Gastrocnemius medialis (tissue), 4 donors: ENCODE measurements at places on chromosomes 1 and 21. TPM values are rescaled to one million over a fixed set of nuclear protein-coding genes. Genes with fewer than 3 reads are reported as not detected.

RIPK4 gene
- not detected for total RNA-seq

NEK2 gene
- not detected for total RNA-seq

PAQR6 gene
- not detected for total RNA-seq

SEC16B gene
- total RNA-seq = 0.47 TPM

CD5L gene
- not detected for total RNA-seq

KIFAP3 gene
- 15.5 TPM for total RNA-seq

EPHB2 gene
- 0.07 TPM for total RNA-seq

DNA sequence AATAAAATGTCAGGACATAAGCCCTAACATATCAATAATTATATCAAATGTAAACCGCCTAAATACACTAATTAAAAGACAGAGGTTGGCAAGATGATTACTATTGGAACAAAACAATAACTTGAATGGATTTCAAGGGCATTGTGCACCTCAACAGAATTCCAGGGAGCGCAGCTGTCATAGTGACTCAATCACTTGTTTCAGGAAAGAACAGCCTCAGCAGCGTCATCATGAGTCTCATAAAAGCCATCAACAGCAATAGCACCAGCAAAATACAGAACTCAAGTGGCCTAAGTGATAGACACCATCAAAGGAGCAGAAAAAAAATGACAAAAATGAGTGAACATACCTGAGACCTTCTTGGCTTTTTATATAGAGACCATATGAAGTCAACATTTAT, 632.7 kb upstream of the NR5A2 start:
- no peaks in the 10 kb centered on the region for H3K36me3 ChIP-seq
- H3K27me3 ChIP-seq = no peaks in the 10 kb centered on the region
- no peak overlapping the region for H3K4me3 ChIP-seq
- DNase-seq = no peak
- no peaks in the 10 kb centered on the region for H3K4me1 ChIP-seq
- H3K27ac ChIP-seq = no peak overlapping the region

DNA sequence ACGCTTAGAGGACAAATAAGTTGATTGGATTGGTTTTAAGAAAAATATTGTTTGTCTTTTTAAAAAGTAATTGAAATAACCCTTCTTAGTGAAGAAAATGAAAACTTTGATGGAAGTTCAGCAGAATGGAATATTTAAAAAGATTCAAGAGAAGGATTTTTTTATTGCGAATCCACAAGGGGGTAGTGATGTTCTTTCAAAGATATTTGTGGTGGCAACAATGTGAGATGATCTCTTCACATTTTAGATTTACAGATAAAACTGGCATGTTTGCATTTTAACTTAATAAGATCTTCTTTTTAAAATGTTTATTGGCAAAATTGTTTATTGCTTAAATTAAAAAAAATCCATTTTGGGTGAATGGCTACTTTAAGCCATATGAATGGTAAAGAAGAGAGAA, 8.9 kb downstream of the CAMTA1 start:
- no peaks in the 10 kb centered on the region for H3K27me3 ChIP-seq
- no peaks in the 10 kb centered on the region for H3K36me3 ChIP-seq
- H3K4me3 ChIP-seq = no peak overlapping the region
- no peak for DNase-seq
- H3K4me1 ChIP-seq = peaks cover 43% of the 10 kb centered on the region

GRCh38 chr1:81149649-81150325, 650.9 kb upstream of the ADGRL2 start:
- no peaks in the 10 kb centered on the region for H3K36me3 ChIP-seq
- no peak overlapping the region for H3K4me3 ChIP-seq
- DNase-seq = no peak
- no peaks in the 10 kb centered on the region for H3K4me1 ChIP-seq
- no peak overlapping the region for H3K27ac ChIP-seq

GRCh38 chr1:108670131-108670773, 9.4 kb upstream of the HENMT1 start:
- no peaks in the 10 kb centered on the region for H3K4me1 ChIP-seq
- no peaks in the 10 kb centered on the region for H3K36me3 ChIP-seq
- no peak overlapping the region for H3K27ac ChIP-seq
- H3K27me3 ChIP-seq = no peaks in the 10 kb centered on the region
- no peak overlapping the region for H3K4me3 ChIP-seq
- no peak for DNase-seq

DNA sequence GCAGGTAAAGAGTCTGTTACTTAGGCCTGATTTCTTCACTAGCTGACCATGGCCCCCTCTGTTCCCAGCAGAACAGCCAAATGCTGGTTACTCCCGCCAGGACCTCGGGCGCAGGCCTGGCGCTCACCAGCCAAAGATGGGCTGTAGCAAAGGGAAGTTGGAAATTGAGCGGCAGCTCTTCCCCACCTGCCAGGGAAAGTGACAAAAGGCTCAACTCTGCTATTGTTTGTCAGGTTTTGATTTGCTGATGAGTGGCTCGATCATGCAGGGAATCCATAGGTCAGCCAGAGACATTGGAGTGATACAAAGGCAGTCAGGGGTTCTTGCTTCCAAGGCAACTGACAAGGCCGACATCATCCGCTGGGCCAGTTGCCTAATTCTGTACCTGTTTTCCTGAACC, 120.1 kb downstream of the ASTN1 start:
- no peak for DNase-seq
- no peaks in the 10 kb centered on the region for H3K36me3 ChIP-seq
- H3K27me3 ChIP-seq = no peaks in the 10 kb centered on the region
- no peaks in the 10 kb centered on the region for H3K4me1 ChIP-seq
- no peak overlapping the region for H3K27ac ChIP-seq

DNA sequence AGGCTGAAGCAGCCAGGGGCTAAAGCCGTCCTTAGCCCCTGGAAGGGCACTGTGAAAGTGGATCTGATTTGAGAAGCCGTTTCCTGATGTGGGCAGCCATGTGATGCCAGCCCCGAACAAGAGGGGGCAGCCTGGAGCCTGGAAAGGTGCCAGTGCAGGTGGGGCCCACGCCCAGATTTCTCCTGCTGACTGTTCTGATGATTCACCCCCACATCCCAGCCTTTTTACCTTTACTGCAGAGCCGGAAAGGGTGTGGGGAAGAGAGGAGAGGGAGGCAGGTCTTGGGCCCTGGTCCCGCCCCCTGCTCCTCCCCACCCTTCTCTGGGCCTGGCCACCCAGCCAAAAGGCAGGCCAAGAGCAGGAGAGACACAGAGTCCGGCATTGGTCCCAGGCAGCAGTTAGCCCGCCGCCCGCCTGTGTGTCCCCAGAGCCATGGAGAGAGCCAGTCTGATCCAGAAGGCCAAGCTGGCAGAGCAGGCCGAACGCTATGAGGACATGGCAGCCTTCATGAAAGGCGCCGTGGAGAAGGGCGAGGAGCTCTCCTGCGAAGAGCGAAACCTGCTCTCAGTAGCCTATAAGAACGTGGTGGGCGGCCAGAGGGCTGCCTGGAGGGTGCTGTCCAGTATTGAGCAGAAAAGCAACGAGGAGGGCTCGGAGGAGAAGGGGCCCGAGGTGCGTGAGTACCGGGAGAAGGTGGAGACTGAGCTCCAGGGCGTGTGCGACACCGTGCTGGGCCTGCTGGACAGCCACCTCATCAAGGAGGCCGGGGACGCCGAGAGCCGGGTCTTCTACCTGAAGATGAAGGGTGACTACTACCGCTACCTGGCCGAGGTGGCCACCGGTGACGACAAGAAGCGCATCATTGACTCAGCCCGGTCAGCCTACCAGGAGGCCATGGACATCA, at the start of gene SFN:
SFN (plus strand) TSS at position 369 of the 904 bp plus-strand sequence; CDS start at position 433, 64 bp downstream.
- H3K27me3 ChIP-seq = no peaks in the 10 kb centered on the region
- H3K4me3 ChIP-seq = no peak within 1 kb of the TSS
- H3K4me1 ChIP-seq = peaks cover 4% of the 10 kb centered on the region
- H3K36me3 ChIP-seq = no peaks in the 10 kb centered on the region

DNA sequence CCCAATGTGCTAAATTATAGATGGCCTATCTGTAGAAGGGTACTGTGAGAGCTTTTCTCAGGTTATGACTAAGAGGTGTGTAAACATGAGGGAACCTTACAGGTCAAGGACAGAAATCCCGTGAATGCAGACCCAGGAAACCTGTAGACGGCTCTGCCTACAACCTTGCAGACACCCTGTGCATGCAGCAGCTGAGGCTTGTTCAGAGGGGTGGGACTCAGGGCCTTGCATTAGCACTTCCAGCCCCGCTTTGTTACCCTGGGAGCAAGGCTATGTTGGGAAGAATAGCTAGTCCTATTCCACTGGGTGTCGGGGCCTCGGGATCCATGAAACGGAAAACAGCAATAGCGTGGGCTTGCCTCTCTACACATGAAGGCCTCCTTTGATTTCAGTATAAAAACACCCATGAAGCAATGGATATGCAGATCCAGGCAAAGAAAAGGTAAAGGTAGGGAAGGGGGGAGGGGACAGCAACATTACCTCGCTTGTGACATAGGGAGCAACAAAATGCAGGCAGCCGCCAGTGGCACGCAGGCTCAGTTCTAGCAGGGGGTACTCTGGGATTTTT, 9.5 kb upstream of the NDUFS5 start:
- H3K27me3 ChIP-seq = no peaks in the 10 kb centered on the region
- no peak for DNase-seq
- H3K27ac ChIP-seq = no peak overlapping the region
- peaks cover 6% of the 10 kb centered on the region for H3K36me3 ChIP-seq
- no peak overlapping the region for H3K4me3 ChIP-seq

GRCh38 chr1:10900691-10901090, 104.2 kb upstream of the CASZ1 start:
- H3K36me3 ChIP-seq = no peaks in the 10 kb centered on the region
- no peak overlapping the region for H3K27ac ChIP-seq
- DNase-seq = no peak
- H3K27me3 ChIP-seq = no peaks in the 10 kb centered on the region

GRCh38 chr1:227666286-227666685, 68.8 kb downstream of the JMJD4 start:
- H3K27ac ChIP-seq = no peak overlapping the region
- H3K4me1 ChIP-seq = no peaks in the 10 kb centered on the region
- H3K36me3 ChIP-seq = peaks cover 13% of the 10 kb centered on the region
- H3K27me3 ChIP-seq = no peaks in the 10 kb centered on the region
- DNase-seq = no peak

- H3K27ac ChIP-seq = no peak overlapping the region
- no peaks in the 10 kb centered on the region for H3K4me1 ChIP-seq
- DNase-seq = no peak
- no peak overlapping the region for H3K4me3 ChIP-seq
These were observed 40.2 kb downstream of the HMCN1 start for GRCh38 chr1:185774394-185774793.

DNA sequence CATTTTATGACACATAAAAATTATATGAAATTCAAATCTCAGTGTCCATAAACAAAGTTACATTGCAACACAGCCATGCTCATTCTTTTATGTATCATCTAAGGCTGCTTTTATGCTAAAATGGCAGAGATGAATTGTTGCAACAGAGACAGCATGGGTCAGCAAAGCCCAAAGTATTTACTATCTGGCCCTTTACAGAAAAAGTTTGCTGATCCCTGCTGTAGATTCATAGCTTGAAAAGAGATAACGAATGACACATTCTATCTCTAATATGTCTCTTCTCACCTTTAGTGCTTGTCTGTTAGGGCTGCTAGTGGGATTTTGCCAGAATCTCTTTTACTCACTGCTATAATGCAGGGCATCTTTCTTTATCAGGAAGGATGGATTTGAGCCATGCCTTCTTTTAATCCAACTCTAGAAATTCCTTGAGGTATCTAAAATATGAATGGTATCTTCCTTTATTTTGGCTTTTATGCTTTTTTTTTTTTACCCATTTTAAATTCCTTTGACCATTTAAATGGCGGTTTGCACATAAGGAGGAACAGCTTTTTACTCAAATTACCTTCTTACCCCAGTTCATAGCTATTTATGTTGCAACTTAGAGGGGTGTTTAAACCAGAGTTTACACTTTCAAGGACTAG, 598.2 kb downstream of the PLPP3 start:
- no peaks in the 10 kb centered on the region for H3K36me3 ChIP-seq
- DNase-seq = no peak
- no peaks in the 10 kb centered on the region for H3K27me3 ChIP-seq
- no peak overlapping the region for H3K27ac ChIP-seq
